ENCODE measurements at places on chromosomes 7 and 10.

DNA sequence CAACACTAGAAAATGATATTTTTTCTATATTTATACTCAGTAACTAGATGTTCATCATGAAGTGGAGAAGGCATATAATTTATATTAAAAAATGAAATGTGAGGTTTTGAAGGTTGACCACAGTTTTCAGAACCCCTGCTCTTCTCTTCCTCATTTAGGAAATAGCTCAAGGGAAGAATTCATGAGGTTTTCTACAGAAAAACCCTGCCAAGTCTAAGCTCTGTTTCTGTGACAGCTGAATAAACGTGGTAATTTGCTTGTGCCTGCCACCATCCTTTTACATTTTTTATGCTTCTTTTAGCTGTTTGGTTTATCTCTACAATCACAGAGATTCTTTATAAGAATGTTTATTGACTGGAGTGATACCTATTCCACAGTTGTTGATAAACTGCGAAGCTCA, 630.3 kb upstream of the POT1 start:
- no peak for DNase-seq

DNA sequence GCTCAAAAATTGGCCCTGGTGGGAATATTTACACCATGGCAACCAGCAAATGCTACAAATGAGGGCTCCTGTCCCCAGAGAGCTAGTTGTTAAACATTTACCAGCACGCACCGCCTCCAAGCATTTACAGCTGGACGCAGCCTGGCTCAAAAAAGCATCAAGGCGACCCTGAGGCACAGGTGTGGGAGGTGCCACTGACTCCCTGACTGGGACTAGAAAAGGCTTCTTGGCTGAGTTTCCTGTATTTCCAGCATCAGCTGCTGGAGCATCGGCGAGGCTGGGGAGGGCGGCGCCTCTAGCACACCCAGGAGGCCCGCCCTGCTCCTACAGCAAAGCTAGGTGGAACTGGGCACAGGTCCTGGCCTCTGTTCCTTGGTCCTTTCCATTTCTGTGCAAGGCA, 43.5 kb upstream of the ZRANB1 start:
- no peak for DNase-seq

GRCh38 chr7:77386165-77386822, 29.9 kb downstream of the GSAP start:
- no peak for DNase-seq

DNA sequence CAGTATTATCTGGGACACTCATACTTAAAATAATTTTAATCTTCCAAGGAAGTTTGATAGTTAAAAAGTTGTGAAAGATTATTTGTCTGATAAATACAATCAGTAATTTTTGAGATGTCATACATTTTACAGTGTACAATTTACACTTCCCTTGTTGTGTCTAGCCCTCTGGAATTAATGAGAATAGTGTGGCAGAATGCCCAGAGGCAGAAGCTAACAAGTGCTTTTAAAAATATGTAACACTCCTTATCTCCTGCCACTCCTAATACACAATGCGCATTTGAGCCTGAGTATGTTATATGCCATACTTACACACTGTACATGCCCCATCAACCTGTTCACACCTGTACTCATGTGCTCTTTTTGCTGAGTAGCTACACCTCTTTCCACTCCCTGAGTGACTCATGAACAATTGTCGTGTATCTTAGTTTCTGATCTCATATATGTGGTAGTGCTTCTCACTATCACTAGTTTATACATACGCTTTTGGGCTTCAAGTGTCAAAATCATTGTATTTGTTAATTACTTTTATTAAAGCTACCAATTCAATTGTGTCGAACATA, 106.9 kb upstream of the GNAI1 start:
- no peak for DNase-seq

GRCh38 chr7:117873310-117874190, at the start of gene CTTNBP2:
Gene CTTNBP2, minus strand, starts transcription at chr7:117873441. Its CDS starts 26 bp downstream, at chr7:117873415.
- DNase-seq, result peak; percentile 5

DNA sequence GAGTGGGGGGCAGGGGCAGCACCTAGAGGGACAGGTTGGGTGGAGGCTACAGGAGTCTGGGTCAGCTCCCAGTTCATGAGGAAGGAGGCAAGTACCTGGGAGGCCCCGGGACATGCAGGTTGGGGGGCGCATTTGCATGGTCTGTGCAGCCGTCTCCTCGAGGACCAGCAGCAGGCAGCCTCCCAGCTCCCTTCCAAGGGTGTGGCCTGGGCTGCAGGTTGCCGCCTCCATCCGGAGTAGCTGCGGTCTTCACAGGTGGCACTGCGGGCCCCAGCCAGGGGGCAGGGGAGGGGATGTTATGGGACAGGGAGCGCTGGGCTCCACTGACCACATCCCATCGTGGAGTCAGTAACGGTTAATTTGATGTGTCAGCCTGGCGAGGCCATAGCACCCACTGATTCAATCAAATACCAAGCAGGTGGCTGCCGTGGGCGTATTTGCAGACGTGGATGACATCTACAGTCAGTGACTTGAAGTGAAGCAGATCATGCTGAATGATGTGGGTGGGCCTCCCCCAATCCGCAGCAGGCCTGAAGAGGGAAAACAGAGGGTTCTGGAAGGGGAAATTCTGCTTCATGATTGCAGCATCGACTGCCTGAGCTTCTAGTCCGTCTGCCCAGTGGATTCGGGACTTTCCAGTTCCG, 81.6 kb downstream of the PRKAG2 start:
- DNase-seq, result peak; percentile 86

- DNase-seq, result no peak
Measured at GRCh38 chr7:39062811-39063210, 85.1 kb downstream of the POU6F2 start.

- no peak for DNase-seq
Measured at GRCh38 chr10:91042069-91042468, 121.2 kb upstream of the ANKRD1 start.
